ENCODE measurements at places on chromosomes 1 and 21.

- peak; percentile 35 for DNase-seq
Measured at GRCh38 chr1:24694380-24694843, 50.8 kb upstream of the CLIC4 start.

- no peak for DNase-seq
Measured at GRCh38 chr1:175906370-175906769, 163.0 kb upstream of the TNR start.

DNA sequence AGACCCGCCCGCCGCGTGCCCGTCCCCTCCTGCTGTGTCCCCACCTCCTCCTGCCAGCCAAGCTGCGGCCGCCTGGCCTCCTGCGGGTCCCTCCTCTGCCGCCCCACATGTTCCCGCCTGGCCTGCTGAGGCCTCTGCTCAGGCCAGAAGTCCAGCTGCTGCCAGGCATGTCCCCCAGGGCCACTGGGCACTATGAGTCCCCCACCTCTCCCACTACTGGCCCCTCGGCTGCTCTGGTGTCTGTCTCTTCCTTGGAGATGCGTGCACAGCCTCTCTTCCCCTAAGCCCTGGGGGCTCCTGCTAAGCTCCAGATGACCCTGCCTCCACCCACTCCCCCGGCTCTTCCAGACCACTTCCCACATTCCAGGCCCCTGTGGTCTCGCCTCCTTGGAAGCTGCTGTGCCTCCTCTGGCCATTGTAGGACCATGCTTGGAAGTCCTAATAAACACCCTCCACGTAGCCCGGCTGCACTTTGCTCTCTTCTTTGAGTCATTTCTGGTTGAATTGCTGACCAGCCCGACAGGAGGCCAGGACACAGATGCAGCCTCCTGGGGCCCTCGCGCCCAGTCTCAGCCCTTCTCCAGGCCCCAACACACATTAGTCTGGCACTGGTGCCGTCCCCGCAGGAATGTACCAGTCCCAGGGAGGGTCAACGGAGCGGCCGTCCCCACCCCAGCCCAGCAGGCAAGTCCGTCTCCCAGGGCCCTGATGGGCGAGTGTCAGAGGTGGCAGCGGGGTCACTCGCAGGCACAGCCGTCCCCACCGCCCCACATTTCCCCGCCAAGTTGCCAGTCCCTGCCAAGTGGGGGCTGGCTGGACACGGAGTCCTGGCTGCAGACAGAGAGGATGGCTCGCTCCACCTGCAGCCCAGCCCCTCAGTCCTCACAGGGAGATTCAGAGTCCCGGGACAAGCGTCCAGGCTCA, 1.1 kb downstream of the KRTAP10-12 start:
- no peak for DNase-seq

- no peak for DNase-seq
Measured at GRCh38 chr21:25925936-25926335, 191.2 kb downstream of the GABPA start.
